ENCODE measurements at places on chromosomes 1 and 21. TPM values are rescaled to one million over a fixed set of nuclear protein-coding genes. Genes with fewer than 3 reads are reported as not detected.

DNA sequence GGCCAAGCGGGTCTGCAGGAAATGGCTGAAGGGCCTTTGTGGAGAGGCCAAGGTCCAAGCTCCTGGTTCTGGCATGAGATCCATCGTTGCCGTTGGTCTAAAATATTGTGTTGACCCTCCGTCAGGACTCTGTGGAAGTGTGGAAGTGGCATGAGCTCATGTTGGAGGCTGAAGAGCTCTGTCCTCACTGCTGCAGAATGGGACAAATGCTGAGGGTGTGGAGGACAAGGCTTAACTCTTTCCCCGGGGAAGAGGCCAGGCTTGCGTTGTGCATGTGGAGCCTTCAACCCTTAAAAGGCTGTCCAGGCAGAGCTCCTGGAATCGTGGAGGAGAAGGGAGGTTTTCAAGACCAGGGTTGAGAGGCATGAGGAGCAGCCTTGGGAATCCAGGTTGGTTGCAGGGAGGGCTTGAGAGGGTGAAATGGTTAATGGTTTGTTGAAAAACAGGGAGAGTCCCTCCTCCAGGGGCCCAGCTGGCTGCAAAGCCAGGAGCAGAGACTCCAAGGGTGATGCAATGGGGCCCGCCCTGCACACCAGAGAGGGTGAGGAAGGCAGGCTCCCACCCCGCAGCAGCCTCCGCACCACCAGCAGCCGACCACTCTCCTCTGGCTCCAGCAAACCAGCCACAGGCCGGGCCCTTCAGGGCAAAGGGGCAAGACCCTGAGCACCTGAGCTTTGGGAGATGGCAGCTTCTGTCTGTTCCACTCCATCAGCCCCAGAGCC is 6.7 kb upstream of the AHCYL1 start:
- H3K27ac ChIP-seq = no peak overlapping the region
- no peaks in the 10 kb centered on the region for H3K36me3 ChIP-seq
- no peak for DNase-seq

GRCh38 chr1:228363686-228364067 is 43.0 kb downstream of the TRIM11 start:
- no peak overlapping the region for H3K27ac ChIP-seq
- DNase-seq = no peak
- no peaks in the 10 kb centered on the region for H3K4me1 ChIP-seq
- no peaks in the 10 kb centered on the region for H3K36me3 ChIP-seq
- no peak overlapping the region for H3K4me3 ChIP-seq

DNA sequence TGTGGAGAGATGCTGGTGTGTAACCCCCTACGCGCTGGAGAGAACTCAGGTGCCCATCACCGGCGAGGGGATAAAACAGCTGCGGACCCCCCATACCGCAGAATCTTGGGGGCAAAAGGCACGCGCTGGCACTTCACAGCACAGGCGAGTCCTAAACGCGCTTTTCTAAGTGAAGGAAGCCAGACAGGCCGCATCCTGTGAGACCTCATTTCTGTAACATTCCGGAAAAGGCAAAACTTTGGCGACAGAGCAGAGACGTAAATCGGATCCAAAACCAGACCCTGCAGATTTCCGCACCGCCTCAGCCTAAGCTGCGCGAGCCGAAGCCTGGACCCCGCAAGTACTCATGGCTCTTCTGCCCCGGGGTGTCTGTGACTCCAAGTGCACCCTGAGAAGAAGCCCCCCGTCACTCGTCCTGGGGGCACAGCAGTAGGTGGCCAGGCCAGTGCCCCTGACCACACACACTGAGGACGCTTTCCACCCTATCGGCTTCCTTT is 60.9 kb downstream of the SLX9 start:
- no peaks in the 10 kb centered on the region for H3K4me1 ChIP-seq
- H3K27ac ChIP-seq = no peak overlapping the region
- DNase-seq = no peak
- H3K4me3 ChIP-seq = no peak overlapping the region
- no peaks in the 10 kb centered on the region for H3K27me3 ChIP-seq

DNA sequence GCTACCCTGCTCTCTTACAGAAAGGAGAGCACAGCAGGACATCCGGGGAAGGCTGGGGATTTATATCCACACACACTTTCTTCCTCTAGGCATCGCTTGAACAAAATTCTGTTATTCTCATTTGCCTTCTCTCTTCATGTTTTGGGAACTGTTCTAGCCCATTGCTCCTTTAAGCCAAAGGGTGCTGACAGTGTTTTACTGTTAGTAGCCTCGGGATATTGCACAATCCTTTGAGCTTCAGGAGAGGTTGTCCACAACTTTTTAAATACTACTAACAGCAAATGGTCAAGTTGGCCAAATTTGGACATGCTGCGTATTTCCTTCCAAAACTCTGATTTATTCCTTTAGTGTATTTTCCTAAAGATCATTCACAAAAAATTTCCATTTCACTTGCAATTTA is 579.2 kb upstream of the RGS18 start:
- no peak overlapping the region for H3K4me3 ChIP-seq
- DNase-seq = no peak
- H3K27ac ChIP-seq = no peak overlapping the region
- H3K4me1 ChIP-seq = no peaks in the 10 kb centered on the region

- no peaks in the 10 kb centered on the region for H3K4me1 ChIP-seq
- H3K36me3 ChIP-seq = no peaks in the 10 kb centered on the region
- no peak for DNase-seq
- H3K4me3 ChIP-seq = no peak overlapping the region
- no peaks in the 10 kb centered on the region for H3K27me3 ChIP-seq
Observed at GRCh38 chr1:7538849-7539768, 232.0 kb upstream of the VAMP3 start.

DNA sequence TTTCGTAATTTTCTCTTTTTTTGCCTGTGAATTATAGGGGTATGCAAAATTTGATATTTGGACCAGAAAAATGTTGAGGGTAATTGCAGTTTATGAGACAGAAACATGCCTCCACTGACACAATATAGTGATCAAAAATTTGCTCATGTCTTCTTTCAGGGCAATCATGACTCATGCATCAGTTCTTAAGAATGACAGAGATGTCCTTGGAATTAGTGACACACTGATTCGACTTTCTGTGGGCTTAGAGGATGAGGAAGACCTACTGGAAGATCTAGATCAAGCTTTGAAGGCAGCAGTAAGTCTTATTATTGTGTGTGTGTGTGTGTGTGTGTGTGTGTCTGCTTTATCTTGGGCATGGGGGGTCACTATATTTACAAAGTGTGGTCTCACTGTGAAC is 27.5 kb downstream of the CTH start:
- no peaks in the 10 kb centered on the region for H3K36me3 ChIP-seq
- H3K27me3 ChIP-seq = no peaks in the 10 kb centered on the region
- no peak for DNase-seq

- H3K4me3 ChIP-seq = no peak overlapping the region
- H3K27ac ChIP-seq = no peak overlapping the region
- no peaks in the 10 kb centered on the region for H3K27me3 ChIP-seq
- H3K36me3 ChIP-seq = peaks cover 27% of the 10 kb centered on the region
- H3K4me1 ChIP-seq = no peaks in the 10 kb centered on the region
- no peak for DNase-seq
Observed at GRCh38 chr1:224300346-224300745, 29.6 kb downstream of the NVL start.

DNA sequence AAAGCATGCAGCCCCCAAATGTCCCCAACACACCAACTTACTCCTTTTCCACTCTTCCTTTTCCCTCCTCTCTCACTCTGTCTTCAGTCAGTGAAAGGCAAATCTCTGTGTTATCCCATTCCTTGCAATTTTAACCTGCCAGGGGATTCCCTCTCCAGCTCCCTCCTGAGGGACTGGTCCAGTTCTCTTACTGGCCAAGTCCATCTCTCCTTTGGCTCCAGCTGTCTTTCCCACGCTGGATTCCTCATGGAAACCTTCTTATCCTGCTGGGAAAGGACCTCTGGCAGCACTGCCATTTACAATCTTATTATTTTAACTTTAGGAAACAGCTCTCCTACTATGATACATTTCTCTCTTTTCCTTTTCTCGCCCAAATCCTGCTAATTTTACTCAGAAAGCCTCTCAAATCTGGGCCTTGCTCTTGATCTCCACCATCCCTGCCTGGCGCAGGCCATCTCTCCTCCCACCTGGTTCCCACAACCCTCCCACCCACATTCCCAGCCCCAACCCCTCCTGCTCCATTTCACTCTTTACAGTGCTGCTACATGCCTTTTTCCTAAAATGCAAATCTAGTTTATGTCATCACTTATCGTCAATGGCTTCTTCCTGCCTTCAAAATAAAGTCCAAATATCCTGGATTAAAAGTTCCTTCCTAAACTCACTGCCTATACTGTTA is 72.7 kb upstream of the CNN3 start:
- H3K36me3 ChIP-seq = no peaks in the 10 kb centered on the region
- H3K4me1 ChIP-seq = no peaks in the 10 kb centered on the region
- DNase-seq = no peak
- no peak overlapping the region for H3K4me3 ChIP-seq

OLIG2 gene
- not detected for total RNA-seq

AMY2A gene
- total RNA-seq = not detected

ADAM30 gene
- total RNA-seq = not detected

TMEM269 gene
- 0.20 TPM for total RNA-seq

FAM131C gene
- 0.66 TPM for total RNA-seq

RBP7 gene
- total RNA-seq = not detected

All from CD8-positive, alpha-beta memory T cell (primary cell).